ENCODE measurements at places on chromosomes 6 and 20.

GRCh38 chr6:144488590-144488989 is 203.5 kb downstream of the UTRN start:
- no peak for DNase-seq

- no peak for DNase-seq
Measured at GRCh38 chr6:129785047-129785755, 75.2 kb upstream of the ARHGAP18 start.

DNA sequence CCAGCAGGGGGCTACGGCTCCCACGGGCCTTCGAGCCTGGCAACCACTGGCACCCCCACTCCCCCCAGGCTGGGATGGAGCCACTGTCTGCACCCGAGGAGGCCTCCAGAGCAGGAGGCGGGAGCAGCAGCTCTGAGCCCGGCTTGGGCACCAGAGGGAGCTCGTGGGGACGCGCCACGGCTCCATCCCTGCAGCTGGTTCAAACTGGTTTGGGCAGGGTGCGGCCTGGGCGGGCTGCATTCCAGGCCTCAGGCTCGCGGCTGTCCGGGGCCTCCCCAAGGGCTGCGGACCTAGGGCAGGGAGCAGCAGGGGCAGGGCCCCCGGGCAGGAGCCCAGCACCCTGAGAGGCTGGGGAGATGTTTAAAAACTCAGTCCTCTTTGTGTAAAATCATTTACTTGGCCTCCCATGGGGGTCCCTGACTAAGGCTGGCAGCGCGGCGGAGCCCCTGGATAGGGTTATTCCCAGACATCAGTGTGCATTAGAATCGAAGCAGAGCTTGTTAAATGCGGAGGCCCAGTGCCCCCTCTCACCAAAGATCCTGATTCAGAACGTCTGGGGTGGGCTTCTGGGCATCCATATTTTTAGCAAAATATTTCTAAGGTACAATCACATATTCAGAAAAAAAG is 4.1 kb upstream of the BCAS4 start:
- DNase-seq: peak; percentile 80

GRCh38 chr6:139988685-139989084 is 614.2 kb upstream of the CITED2 start:
- DNase-seq: no peak

All from tibial nerve (tissue), 4 donors.